ENCODE measurements at places on chromosomes 3 and 15. TPM values are rescaled to one million over a fixed set of nuclear protein-coding genes. Genes with fewer than 3 reads are reported as not detected.
A peak's percentile ranks its signal among the peaks of the same experiment; 100 is the strongest.

- DNase-seq = no peak
Observed at GRCh38 chr3:160486459-160486869, 36.9 kb upstream of the TRIM59 start.

Gene LMOD3
- 110 TPM for total RNA-seq

- DNase-seq = no peak
Observed at GRCh38 chr3:109072194-109072593, 45.7 kb downstream of the MORC1 start.

Gene RPS17
- 1,806 TPM for total RNA-seq

- DNase-seq = no peak
Observed at GRCh38 chr3:87563712-87564111, 287.3 kb upstream of the POU1F1 start.

Gene C3orf20
- not detected for total RNA-seq

Gene HESX1
- 1.2 TPM for total RNA-seq

Gene CLDN18
- 21.0 TPM for total RNA-seq

GRCh38 chr15:49088996-49089395 lies 42.8 kb upstream of the SECISBP2L start:
- DNase-seq = no peak

Gene B3GNT5
- 2.0 TPM for total RNA-seq

- no peak for DNase-seq
Observed at GRCh38 chr3:187064210-187065115, 74.8 kb downstream of the RPL39L start.

- no peak for DNase-seq
Observed at GRCh38 chr15:64870353-64870752, 28.6 kb downstream of the PLEKHO2 start.

Gene IQCH
- 0.52 TPM for total RNA-seq

DNA sequence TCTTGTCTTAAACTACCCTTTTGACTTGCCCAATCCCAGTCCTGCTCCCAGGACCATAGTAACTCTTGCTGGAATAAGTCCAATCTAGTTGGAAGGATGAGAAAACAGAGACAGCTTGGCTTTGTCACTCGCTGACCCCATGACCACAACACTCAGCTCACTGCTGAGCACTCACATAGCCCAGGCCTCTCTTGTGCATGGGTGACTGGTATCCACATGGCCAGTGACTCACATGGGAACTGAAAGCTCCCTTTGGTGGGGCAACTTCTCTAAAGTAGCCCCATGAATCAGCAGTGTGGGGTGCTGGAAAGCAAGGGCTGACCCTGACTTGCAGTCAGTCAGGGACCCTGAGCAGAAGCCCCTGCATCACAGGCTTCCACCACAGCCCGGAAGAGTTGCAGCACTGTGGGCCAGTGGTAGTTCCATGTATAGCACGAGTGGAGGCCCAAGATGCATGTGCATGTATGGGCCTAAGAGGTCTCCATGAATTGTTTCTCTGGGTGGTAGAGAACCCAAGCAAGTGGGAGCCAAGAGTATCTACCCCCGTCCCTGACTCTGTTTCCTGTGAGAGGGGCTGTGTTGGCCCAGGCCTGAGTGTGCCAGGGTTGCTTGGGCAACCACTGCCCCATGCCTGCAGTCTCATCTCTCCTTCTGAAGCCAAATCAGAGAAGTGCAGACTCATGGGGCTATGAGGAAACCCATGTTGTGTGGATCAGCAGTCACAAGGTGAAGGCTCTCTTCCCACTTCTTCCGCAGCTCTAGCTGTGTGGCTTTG lies 62.1 kb upstream of the XCR1 start:
- DNase-seq = peak; percentile 89

GRCh38 chr3:63228087-63228486 lies 50.0 kb upstream of the SYNPR start:
- no peak for DNase-seq

DNA sequence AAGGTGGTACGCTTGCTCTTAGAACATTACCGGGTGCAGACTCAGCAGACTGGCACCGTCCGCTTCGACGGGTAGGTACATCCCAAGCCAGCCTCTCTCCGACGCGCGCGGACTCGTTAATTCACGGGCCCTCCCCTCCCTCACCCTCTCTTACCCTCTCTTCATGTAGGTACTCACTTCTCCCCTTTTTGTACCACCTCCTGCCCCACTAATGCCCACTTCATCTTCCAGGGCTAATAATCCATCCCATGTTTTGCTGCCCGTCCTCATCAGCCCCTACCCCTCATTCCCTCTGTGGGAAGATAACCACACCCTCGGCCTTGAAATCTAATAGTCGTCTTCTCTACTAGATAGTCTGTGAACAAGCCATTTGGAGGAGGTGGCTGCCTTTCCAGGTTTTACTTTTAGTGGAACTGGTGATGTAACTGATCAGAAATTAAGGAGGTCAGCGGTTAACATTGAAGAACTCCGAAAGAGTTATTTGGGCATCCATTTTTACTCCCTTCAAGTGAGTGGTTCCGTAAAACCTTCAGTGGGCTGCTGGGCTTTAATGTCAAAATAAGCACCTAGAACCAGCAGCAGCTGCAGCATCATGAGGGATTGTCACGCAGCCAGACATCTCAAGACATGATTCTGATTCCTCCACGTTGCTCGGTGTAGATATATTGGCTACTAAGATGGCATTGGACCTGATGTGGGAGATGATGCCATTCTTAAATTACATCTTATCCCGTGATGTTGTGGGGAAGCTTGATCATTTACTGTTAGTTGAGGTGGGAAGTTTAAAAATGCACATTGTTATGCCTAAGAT lies 1.3 kb downstream of the FEM1B start:
- no peak for DNase-seq

Gene BLM
- total RNA-seq = 26.7 TPM

GRCh38 chr3:129348734-129349133 lies 70.1 kb downstream of the HMCES start:
- DNase-seq = no peak

- DNase-seq = no peak
Observed at GRCh38 chr15:91302588-91303439, 202.8 kb downstream of the SV2B start.

Gene ACTR8
- 24.3 TPM for total RNA-seq

DNA sequence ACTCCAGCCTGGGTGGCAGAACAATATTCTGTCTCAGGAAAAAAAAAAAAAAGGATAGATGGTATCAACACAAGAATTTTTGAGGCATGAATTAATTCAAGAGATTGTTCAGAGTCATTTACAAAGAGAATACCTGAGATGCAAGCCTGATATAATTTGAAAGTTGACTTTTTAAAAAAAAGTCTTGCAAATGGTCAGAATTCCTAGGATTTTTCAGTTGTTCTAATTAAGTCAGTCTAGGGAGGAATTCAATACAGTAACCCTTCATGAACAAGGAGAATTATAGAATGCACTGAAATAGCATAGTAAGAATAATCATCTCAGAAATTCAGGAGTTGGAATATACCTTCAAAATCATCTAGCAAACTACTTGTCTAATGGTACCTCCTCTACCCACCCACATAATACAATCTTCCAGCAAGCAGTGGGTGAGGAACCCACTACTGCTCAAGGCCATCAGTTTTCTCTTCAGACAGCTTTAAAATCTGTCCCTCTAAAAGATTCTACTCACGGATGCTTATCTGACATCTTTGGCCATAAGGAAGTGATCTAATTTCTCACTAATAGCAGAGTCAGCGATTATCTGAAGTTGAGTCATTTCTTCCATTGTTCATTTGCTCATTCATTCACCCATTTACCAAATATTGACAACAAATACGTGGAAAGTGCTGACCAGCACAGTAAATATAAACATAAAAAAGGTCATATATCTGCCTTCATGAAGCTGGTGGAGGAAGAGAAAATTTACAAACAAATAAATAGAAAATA lies 159.6 kb downstream of the GREM1 start:
- DNase-seq = no peak

DNA sequence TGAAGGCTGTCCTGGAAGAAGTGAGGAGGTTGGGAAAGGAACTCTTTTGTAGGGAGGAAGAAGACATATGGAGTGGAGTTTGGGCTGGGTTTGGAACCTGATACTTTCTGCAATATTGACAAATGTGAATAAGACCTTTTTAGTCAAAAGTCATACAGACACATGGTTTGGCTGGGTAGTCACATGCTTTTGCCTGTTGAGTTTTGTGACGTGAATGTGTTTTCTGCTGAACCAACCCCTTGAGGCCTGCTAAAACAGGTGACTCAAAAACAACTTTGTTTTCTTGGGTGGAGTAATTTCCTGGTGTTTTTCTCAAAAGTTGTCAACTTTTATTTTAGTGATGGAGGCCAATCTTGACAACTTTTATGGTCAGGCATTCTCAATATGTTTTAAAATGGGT lies 39.4 kb upstream of the CCR4 start:
- DNase-seq = no peak

DNA sequence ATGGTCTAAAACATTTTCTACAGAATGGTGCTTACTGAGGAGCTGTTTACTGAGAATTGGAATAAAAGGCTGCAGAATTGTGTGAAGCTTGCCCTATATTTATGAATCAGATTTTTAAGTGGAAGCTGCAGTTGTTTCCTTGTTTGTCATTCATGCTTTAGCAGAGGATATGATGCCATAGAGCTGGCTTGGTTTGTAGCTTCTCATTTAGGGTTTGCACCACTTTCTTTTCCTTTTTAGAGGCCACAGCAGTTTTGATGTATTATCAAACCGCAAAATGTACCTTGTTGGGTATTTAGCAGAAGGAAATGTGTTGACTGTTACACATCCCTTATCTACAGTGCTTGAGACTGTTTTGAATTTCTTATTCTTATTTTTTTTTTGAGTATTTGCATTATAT lies 66.2 kb downstream of the RASA2 start:
- no peak for DNase-seq

Gene PLA2G4D
- total RNA-seq = not detected

Gene CYP8B1
- not detected for total RNA-seq

- DNase-seq = no peak
Observed at GRCh38 chr3:149933858-149934257, 36.8 kb downstream of the PFN2 start.

- DNase-seq = no peak
Observed at GRCh38 chr3:12629560-12629959, 34.4 kb downstream of the RAF1 start.

- no peak for DNase-seq
Observed at GRCh38 chr3:43364926-43365325, 78.6 kb downstream of the SNRK start.

Gene DUOX2
- 0.08 TPM for total RNA-seq

Gene POLQ
- 0.41 TPM for total RNA-seq

- DNase-seq = no peak
Observed at GRCh38 chr3:107416886-107417285, 39.6 kb downstream of the CCDC54 start.

Gene P2RY12
- 1.5 TPM for total RNA-seq

DNA sequence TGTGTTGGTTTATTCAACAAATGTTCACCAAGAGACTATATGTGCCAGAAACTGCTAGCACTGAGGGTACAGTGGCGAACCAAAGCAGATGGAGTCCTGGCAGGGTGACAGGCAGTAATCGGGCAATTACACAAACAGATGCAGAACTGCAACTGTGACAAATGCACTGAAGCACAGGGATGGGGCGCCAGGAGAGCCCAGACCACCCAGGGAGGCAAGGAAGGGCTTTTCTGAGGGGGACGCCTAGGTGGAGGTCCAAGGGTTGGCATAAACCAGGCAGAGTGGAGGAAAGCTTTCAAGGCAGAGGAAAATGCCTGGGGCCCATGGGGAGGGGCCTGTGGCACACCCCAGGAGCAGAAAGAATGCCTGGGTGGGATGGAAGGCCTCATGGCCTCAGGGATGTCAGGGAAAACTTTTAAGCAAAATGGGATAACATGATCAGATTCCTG lies 5.5 kb downstream of the DIS3L start:
- DNase-seq = no peak

DNA sequence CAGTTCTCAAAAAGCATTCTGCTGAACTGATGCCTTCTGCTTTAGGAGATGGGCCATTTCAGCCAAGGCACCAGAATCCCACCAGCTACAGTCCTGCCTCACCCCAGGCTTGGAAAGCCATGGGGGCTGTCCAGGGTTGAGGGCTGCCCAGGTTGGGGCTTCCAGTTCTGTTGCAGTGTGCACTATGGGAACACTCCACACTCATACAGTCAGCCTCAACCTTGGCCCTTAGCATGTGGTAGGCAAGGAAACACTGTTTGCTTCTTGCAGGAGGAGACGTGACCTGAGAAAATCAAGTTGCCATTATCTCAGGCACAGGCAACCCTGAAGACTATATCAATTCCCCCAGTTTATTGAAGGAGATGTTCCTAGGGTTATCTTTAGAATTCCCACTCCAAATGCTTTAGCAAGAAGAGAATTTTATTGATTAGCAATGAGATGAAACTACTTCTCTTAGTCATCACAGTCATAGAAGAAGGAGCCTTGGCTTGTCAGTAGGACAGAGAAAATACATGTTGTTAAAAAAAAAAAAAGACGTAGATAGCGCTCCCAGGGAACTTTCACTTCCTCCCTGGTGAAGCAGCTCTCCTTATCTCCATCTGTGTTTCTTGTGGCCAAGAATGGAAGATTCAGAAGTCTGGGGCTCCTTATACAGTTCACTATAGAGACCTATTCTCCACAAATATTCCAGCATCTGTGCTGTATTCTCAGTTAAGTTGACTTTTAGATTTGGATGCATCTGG lies 38.3 kb upstream of the IL12A start:
- DNase-seq = no peak

DNA sequence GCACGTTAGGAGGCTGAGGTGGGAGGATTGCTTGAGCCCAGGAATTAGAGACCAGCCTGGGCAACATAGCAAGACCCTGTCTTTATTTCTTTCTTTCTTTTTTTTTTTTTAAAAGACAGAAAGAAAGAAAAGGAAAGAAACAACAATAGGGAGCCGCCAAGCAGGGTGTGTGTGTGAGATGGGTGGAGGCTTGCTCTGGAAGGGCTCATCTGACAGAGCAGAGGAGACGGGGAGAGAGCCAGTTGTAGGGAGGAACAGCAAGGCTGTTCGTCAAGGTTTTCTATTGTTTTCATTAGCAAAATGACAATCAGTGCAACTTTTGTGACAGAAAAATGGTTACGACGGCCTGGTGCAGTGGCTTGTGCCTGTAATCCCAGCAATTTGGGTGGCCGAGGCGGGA lies 69.3 kb downstream of the CDC25A start:
- DNase-seq = no peak

DNA sequence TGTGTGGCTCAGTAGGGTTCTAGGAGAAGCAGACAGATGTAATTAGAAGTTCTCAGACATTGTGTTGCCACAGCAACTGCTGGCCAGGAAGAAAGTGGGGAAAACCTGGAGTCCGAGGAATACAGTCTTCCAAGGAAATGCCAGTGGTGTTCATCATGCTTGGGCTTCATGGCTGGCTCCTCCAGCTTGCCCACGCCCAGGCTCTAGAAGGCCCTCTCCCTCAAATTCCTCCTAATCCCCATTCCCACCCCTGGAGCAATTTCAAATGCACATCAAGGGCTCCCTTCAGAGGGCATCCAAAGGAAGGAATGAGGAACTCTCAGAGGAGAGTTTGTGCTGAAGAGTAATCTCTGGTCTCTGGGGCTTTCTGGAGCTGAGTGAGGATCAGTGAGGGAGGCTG lies 21.9 kb downstream of the FSTL1 start:
- DNase-seq = no peak

- DNase-seq = no peak
Observed at GRCh38 chr3:10672422-10672821, 143.6 kb upstream of the SLC6A11 start.

Gene CIDEC
- total RNA-seq = 17.1 TPM

Gene CCDC80
- 206 TPM for total RNA-seq

Gene NUTM1
- not detected for total RNA-seq

GRCh38 chr3:9146367-9147071 lies 102.9 kb downstream of the SRGAP3 start:
- DNase-seq = no peak

GRCh38 chr3:134606033-134607025 lies 44.5 kb downstream of the KY start:
- no peak for DNase-seq

Gene CELF6
- 0.74 TPM for total RNA-seq
